HFFc6 (cell line): ENCODE measurements at places on chromosomes 5 and 9. TPM values are rescaled to one million over a fixed set of nuclear protein-coding genes. Genes with fewer than 3 reads are reported as not detected.

The POC5 gene
- total RNA-seq = 3.7 to 5.3 TPM (median 4.0 TPM) in 3 replicates

- H3K27me3 ChIP-seq = peaks cover 4% of the 10 kb centered on the region
- no peak overlapping the region for H3K4me3 ChIP-seq
- H3K4me1 ChIP-seq = no peaks in the 10 kb centered on the region
- H3K27ac ChIP-seq = no peak overlapping the region
These were observed 268.1 kb downstream of the NSG2 start for GRCh38 chr5:174313615-174314014.

DNA sequence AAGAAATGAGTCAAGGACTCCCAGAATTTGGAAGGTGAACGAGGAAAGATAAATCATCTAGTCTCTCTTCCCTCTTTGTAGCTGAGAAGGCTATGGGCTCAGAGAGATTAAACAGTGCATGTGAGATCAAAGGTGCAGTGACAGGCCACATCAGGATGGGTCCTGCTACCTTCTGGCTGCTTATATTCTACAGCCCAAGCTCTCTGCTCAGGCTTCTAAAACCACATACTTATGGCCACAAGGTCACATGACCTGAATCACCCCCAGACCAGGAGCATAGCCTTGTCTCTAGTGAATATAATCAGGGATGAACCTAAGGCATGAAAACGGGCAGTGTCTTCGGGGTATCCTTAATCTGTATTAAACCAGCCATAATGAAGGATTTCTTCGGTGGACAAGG is 158.9 kb downstream of the SEMA5A start:
- peaks cover 10% of the 10 kb centered on the region for H3K36me3 ChIP-seq
- no peak overlapping the region for H3K4me3 ChIP-seq
- no peak overlapping the region for H3K27ac ChIP-seq
- H3K27me3 ChIP-seq = no peaks in the 10 kb centered on the region
- no peak for DNase-seq
- H3K4me1 ChIP-seq = peaks cover 32% of the 10 kb centered on the region

The CARD6 gene
- total RNA-seq = 1.5 to 3.3 TPM (median 1.8 TPM) in 3 replicates

DNA sequence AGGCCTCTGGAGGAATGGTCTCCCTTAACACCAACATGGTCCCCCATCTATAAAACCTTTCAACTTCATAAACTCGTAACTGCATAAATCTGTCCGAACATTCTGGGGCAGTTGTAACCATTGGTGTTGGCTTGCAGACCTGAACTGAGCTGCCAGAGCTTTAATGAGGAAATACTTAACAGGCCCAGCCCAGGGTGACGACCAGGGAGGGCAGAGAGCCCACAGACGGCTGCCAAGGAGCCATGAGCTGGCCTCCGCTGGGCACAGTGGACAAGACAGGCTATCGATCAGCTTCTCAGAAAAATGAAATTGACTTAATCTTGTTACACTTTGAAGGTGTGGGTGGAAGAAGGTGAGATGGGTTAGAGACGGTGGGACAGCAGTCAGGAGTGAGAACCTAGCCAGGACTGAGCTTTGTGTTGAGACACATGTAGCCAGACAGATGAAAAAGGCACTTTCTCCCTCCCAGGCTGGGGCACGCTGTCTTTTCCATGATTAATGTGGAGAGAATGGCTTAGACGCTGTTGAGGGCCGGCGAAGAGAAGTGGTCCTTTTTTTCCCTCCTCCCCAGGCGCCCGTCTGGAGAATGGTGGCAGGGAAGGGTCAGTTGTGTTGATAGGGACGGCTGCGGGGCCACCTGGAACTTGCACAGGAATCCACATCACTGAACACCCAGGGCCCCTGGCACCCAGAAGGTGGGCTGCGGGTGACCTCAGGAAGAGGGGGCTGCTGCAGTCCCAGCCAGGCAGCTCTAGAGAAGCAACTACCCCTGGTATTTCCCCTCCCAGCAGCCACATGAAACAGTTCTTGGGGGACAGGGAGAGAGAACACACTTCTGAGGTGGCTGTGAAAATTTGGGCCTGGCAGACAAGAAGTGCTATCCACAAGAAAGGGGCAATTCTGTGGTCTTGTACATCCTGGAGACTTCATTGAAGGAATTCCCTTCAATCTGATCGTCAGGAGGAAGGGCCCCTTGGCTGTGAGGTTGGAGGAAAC is 27.3 kb upstream of the TCOF1 start:
- no peak overlapping the region for H3K27ac ChIP-seq
- DNase-seq = no peak
- no peak overlapping the region for H3K4me3 ChIP-seq
- H3K27me3 ChIP-seq = peaks cover 3% of the 10 kb centered on the region

The TRPM6 gene
- not detected in 3 replicates for total RNA-seq

The SLC6A19 gene
- not detected in 2 replicates for total RNA-seq

GRCh38 chr5:150656191-150657132 is 4.6 kb upstream of the MYOZ3 start:
- H3K4me3 ChIP-seq = peak overlapping the region; percentile 73
- DNase-seq = no peak
- H3K4me1 ChIP-seq = peaks cover 36% of the 10 kb centered on the region
- H3K27me3 ChIP-seq = peaks cover 5% of the 10 kb centered on the region
- no peak overlapping the region for H3K27ac ChIP-seq
- H3K36me3 ChIP-seq = peaks cover 5% of the 10 kb centered on the region; the same call in 1 of the 2 replicates

GRCh38 chr5:110086658-110087388 is 397.1 kb downstream of the MAN2A1 start:
- H3K36me3 ChIP-seq = no peaks in the 10 kb centered on the region
- H3K27ac ChIP-seq = no peak overlapping the region
- DNase-seq = peak; percentile 5
- H3K4me3 ChIP-seq = no peak overlapping the region
- H3K4me1 ChIP-seq = no peaks in the 10 kb centered on the region

The SPOCK1 gene
- 122 to 160 TPM (median 150 TPM) in 3 replicates for total RNA-seq

GRCh38 chr9:89465001-89465451 is 32.9 kb downstream of the SEMA4D start:
- no peak overlapping the region for H3K27ac ChIP-seq
- H3K4me1 ChIP-seq = no peaks in the 10 kb centered on the region
- DNase-seq = no peak
- H3K4me3 ChIP-seq = no peak overlapping the region
- H3K27me3 ChIP-seq = peaks cover 2% of the 10 kb centered on the region

The GPRIN1 gene
- 2.5 to 4.8 TPM (median 3.4 TPM) in 3 replicates for total RNA-seq

DNA sequence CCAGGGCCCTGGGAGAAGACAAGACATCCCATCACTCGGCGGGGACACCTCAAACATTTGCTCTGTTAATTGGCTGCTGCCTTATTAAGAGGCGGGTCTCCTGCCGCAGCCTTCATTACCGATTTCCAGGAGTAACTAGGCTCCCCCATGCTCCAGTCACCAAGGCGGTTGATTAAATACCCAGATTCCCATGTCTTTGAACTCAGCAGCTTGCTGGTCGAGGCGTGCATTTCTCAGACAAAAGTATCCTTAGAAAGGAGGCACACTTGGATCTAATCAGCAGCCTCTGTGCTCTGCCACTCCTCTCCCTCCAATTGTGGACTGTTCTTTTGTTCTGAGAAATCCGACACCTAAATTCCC is 228.8 kb downstream of the FSTL4 start:
- no peaks in the 10 kb centered on the region for H3K36me3 ChIP-seq
- H3K4me3 ChIP-seq = no peak overlapping the region
- DNase-seq = no peak
- no peak overlapping the region for H3K27ac ChIP-seq

DNA sequence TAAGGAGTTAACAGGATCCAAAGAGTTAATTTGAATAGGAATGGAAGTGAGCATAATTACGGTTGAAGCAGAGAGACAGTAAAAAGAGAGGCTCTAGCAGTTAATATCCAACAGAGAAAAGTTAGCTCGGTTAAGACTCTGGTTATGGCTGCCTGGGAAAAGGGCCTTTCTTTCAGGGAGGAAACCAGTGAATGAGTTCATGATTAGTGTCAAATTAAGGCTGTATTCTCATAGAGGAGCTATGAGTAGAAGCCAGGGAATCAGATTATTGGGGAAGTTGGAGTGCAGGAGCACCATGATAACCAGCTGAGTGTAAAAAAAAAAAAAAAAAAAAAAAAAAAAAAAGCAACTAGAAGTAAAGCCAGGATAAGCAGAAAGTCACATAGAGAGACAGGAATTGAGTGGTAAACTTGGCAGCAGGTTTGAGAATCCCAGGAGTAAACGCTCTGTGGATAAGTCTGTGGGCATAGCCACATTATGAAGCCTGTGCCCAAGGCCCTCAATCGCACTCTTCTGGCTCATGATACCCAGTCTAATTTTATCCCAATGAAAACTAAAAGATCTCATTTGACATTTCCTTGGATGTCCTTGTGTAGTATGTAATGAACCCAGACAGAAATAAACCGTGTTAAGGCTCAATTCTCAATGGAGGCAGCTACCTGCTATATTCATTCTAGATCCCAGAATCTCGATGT is 372.6 kb upstream of the MPDZ start:
- H3K4me1 ChIP-seq = no peaks in the 10 kb centered on the region
- H3K27ac ChIP-seq = no peak overlapping the region
- no peaks in the 10 kb centered on the region for H3K36me3 ChIP-seq
- H3K4me3 ChIP-seq = no peak overlapping the region

The TMEM171 gene
- 1.4 to 2.0 TPM (median 1.4 TPM) in 3 replicates for total RNA-seq

The ZNF454 gene
- not detected in 3 replicates for total RNA-seq

The RPS14 gene
- 1,823 to 2,178 TPM (median 1,928 TPM) in 3 replicates for total RNA-seq

The MLANA gene
- not detected in 3 replicates for total RNA-seq

DNA sequence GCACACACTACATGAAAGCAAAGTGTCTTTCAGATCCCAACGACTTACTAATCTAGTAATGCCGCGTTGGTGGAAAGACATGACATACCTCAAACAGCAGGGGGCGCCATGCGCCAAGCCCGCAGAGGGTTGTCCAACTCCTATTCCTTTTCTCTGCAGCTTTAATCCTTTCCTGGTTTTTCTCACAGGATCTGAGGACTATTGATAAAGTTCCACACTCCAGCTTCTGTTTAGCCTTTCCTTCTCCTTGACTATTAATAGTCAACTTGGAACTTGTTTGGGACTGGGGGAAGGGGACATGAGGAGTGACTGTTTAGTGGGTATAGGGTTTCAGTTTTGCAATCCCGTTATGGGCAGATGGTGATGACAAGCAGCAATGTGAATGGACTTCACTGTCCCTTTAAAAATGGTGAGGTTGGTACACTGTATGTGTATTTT is 62.9 kb downstream of the OTULIN start:
- DNase-seq = peak; percentile 60
- no peak overlapping the region for H3K4me3 ChIP-seq
- H3K4me1 ChIP-seq = peaks cover 29% of the 10 kb centered on the region

DNA sequence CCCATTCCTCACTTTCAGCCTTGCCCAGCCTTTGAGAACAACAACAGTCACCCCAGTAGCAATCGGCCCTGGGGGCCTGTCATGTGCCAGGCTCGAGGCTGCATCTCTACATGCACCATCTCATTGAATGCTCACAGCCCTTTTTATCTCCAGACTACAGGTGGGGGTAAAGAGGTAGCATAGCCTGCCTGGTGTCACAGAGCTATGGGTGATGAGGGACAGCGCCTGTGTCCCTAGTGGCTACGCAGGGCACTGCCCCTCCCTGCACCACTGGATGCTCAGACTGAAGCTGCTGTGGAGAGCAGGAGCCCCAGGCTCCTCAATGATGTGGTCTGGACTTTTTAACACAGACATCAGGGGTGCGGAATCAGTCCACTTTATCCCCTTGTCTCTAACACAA is 2.8 kb downstream of the CAMK2A start:
- no peak overlapping the region for H3K4me3 ChIP-seq
- DNase-seq = no peak
- peaks cover 31% of the 10 kb centered on the region for H3K4me1 ChIP-seq
- H3K27me3 ChIP-seq = peaks cover 4% of the 10 kb centered on the region
- H3K36me3 ChIP-seq = no peaks in the 10 kb centered on the region

DNA sequence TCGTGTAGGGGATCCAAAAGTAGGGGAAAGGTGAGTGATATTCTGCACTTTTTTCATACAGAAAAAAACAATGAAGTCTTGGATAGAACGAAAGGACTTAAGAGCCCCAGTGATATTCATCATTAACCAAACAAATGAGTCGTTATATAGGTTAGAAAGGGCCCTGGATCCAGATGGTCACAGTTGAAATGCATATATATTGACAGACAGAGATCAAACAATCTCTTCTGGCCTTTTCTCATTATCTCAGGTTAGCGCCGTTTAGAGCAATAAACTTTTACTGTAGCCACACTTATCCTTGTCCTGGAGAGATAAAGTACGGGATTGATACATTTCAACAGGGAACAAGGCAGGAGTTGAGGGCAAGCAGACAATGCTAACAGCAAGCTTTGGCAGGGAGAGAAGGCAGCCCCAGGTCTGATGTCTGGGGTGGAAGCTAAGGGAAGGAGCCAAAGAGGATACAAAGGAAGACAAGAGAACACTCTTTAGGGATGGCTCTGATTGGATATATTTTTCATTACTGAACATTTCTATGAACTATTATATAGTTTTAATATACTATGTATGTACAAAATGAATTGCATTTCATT is 77.0 kb downstream of the LIFR start:
- H3K27ac ChIP-seq = no peak overlapping the region
- H3K4me3 ChIP-seq = no peak overlapping the region
- no peaks in the 10 kb centered on the region; the same call in 1 of the 2 replicates for H3K27me3 ChIP-seq
- DNase-seq = no peak

The GNA14 gene
- not detected in 3 replicates for total RNA-seq

The NME5 gene
- total RNA-seq = 0.18 to 0.53 TPM (median 0.21 TPM) in 3 replicates

- DNase-seq = no peak
- no peak overlapping the region for H3K27ac ChIP-seq
- H3K27me3 ChIP-seq = no peaks in the 10 kb centered on the region; the same call in 1 of the 2 replicates
- H3K36me3 ChIP-seq = no peaks in the 10 kb centered on the region
- H3K4me3 ChIP-seq = no peak overlapping the region
These were observed 147.4 kb upstream of the KLF9 start for GRCh38 chr9:70561786-70562395.

DNA sequence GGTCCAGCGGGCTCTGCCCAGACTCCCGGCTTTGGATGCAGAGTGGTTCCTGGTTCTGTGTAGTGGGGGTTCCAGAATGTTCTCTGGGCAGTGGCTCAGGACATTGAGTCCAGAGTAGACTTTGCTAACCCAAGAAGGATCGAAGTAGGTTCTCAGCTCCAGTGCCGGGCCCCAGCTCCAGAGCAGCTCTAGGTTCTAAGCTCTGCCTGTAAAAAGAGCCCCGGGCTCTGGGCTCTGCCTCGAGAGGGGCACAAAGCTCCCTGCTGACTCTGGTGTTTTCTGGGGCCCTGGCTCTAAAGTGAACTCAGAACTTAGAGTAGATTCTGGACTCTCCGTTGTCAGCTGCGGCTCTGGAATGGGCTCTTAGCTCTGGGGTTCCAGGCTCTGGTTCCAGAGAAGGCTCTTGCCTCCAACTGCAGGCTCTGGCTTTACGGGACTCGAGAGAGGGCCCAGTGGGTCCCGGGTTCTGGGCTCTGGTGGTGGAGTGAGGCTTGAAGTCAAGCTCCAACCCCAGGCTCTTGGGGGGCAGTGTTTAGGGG is 414 bp downstream of the WDR38 start:
- peaks cover 14% of the 10 kb centered on the region for H3K4me1 ChIP-seq
- 0 out of 2 replicates have a peak, but pooled peaks cover 8% of the 10 kb centered on the region for H3K36me3 ChIP-seq
- DNase-seq = no peak
- H3K27ac ChIP-seq = 0 out of 2 replicates have a peak overlapping the region, but pooled peaks have one; percentile 18

GRCh38 chr5:86155796-86156195 is 461.9 kb upstream of the COX7C start:
- no peaks in the 10 kb centered on the region for H3K27me3 ChIP-seq
- H3K4me1 ChIP-seq = no peaks in the 10 kb centered on the region
- no peak overlapping the region for H3K27ac ChIP-seq
- no peak overlapping the region for H3K4me3 ChIP-seq
- DNase-seq = no peak
- no peaks in the 10 kb centered on the region for H3K36me3 ChIP-seq

GRCh38 chr5:14849516-14850294 is 21.9 kb downstream of the ANKH start:
- DNase-seq = no peak
- peaks cover 17% of the 10 kb centered on the region for H3K4me1 ChIP-seq
- H3K36me3 ChIP-seq = peaks cover 5% of the 10 kb centered on the region; the same call in 1 of the 2 replicates
- H3K27ac ChIP-seq = no peak overlapping the region
- no peaks in the 10 kb centered on the region; the same call in 1 of the 2 replicates for H3K27me3 ChIP-seq

The IARS1 gene
- total RNA-seq = 155 and 175 TPM in 2 replicates

The ZBED3 gene
- 1.7 to 2.4 TPM (median 2.1 TPM) in 3 replicates for total RNA-seq
